ENCODE measurements at places on chromosomes 12 and 14. TPM values are rescaled to one million over a fixed set of nuclear protein-coding genes. Genes with fewer than 3 reads are reported as not detected.

The TAS2R13 gene
- polyA plus RNA-seq = not detected

The CLBA1 gene
- 47.6 TPM for polyA plus RNA-seq

The SLC25A21 gene
- 4.4 TPM for polyA plus RNA-seq

The FAM181A gene
- 48.5 TPM for polyA plus RNA-seq

The VSX2 gene
- polyA plus RNA-seq = 0.55 TPM
